ENCODE measurements at places on chromosomes 12 and 14. TPM values are rescaled to one million over a fixed set of nuclear protein-coding genes. Genes with fewer than 3 reads are reported as not detected.

Gene CAPS2
- total RNA-seq, result 0.38 TPM

Gene PHC1
- total RNA-seq, result 30.2 TPM

Gene SIX6
- total RNA-seq, result not detected

Gene PCNX1
- 27.0 TPM for total RNA-seq

Gene C12orf50
- not detected for total RNA-seq

Gene ACOT6
- total RNA-seq, result not detected

Gene RASAL1
- total RNA-seq, result 0.50 TPM

Gene SMAGP
- total RNA-seq, result 25.6 TPM

Gene INSM2
- not detected for total RNA-seq

Gene CBLN3
- 0.75 TPM for total RNA-seq

Gene LHX5
- not detected for total RNA-seq

Gene PROX2
- total RNA-seq, result not detected

Gene NELL2
- 4.5 TPM for total RNA-seq

Gene TAS2R42
- total RNA-seq, result not detected

Gene B4GALNT1
- 25.6 TPM for total RNA-seq

Gene CLEC6A
- not detected for total RNA-seq

Gene NR4A1
- 79.1 TPM for total RNA-seq

Gene SYCP3
- 0.08 TPM for total RNA-seq

Gene PZP
- total RNA-seq, result not detected

Gene CLMN
- 14.7 TPM for total RNA-seq

Gene ATP23
- total RNA-seq, result 8.8 TPM

Gene NFATC4
- 12.2 TPM for total RNA-seq

Gene FOXN3
- 12.2 TPM for total RNA-seq

Gene FGF6
- not detected for total RNA-seq
